ENCODE measurements at places on chromosomes 4 and X.

DNA sequence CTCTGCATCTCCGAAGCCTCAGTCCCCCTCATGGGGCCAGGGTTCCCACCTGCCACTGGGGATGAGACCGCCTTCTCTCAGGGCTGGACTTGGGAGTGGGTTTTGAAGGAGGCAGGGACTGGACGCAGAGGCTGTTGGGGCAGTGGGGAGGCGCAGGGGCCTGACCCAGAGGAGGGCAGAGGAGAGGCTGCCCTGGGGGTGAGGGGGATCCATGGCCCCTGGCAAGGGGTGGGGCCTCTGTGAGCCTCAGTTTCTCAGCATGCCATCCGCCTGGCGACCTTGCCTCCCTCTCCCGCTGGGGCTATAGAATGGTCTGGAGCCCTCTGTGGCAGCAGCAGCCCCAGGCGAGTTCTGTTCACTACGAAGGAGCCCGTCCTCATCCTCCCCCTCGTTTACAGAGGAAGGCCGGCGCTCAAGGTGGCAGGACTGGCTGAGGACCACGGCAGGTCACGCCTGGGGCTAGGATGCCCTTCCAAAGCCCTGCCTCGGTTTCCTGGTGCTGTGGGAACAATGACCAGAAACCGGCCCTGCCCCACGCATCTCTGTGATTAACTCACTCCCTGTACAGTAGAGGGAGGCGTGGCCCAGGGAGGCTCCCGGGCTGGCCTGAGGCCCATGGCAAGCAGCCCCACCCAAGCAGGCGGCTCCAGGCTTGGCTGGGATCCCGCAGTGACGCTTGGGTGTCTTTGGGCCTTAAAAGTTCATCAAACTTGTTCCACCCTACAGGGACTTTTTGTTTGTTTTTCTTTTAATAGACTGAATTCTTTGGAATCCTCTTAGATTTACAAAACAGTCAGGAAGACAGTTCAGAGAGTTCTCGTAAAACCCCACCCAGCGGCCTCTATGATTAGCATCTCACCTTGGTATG lies 16.0 kb upstream of the SH3TC1 start:
- DNase-seq = no peak

DNA sequence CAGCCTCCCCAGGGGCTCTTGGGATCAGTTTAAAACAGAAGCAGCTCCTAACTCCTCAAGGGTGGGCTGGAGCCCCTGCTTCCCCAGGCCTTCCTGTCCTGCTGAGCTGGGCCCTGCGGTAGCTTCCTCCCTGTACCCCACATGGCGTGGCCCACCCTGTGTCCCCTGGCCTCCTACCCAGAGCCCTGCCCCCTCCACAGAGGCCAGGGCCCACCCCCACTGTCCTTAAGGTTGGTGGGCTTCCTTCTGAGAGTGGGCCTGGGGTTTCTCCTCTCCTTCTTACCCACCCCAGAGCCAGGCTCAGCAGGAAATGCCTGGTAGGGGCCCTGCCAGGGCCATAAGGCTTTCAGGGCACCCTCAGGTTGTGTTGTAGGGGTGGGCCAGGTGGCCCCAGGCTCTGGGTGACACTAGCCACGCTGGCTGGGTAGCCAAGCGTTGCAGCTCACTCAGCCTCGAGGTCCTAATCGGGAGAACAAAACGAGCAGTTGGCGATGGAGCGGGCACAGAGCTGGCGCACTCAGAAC lies 11.6 kb downstream of the SH3BP2 start:
- no peak for DNase-seq

- no peak for DNase-seq
These were observed 66.2 kb upstream of the ATXN3L start for GRCh38 chrX:13386092-13386491.

GRCh38 chr4:189202869-189203271 lies 737.8 kb upstream of the FRG1 start:
- DNase-seq = no peak

DNA sequence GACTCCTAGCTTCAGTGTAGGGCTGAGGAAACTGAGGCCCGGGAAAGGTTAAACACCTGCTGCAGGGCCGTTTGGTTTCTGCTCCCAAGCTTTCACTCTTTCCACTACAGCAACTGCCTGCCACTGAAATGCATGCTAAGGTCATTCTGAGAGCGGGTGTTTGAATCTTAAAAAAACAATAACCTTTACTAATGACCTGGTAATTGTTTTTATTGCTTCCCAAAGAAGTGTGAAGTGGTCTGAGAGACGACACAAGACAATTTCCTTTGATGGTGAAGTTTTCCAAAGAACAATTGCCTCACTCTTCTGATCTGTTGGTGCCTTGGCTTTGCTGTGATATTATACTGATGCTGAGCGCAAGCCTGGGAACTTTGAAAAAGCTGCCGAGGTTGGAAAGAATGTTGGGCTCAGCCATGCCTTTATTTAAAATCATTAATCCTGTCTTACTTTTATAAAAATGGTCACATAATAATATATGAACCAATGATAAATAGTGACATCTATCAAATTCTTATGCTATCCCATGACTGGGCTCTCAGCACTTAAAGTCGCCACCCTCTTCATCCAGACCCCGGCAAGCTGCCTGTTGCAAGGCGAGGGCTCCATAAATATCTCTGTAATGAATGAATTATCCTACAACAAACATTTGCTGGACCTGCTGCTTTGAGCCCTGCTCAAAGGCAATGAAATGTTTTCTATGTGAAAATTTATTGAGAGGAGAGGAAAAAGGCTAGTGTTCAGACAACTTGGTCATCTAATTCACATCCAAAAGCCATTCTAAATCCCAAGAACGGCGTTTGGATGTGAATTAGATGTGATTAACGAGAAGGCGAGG lies 67.8 kb upstream of the SOD3 start:
- DNase-seq = no peak

- no peak for DNase-seq
These were observed 325.8 kb upstream of the GALNT7 start for GRCh38 chr4:172842779-172843178.

Measured in stimulated activated CD4-positive, alpha-beta T cell treated with anti-CD3 and anti-CD28 coated beads, Interleukin-2, amount 100 ng/mL, for 4 hours (primary cell).